Stimulated activated CD4-positive, alpha-beta T cell treated with anti-CD3 and anti-CD28 coated beads, Interleukin-12 subunit alpha, Interleukin-12 subunit beta, amount 100 ng/mL, for 4 hours (primary cell): ENCODE measurements at places on chromosomes 2 and 18.

- DNase-seq: no peak
Measured at GRCh38 chr2:11862049-11862448, 115.6 kb downstream of the LPIN1 start.

DNA sequence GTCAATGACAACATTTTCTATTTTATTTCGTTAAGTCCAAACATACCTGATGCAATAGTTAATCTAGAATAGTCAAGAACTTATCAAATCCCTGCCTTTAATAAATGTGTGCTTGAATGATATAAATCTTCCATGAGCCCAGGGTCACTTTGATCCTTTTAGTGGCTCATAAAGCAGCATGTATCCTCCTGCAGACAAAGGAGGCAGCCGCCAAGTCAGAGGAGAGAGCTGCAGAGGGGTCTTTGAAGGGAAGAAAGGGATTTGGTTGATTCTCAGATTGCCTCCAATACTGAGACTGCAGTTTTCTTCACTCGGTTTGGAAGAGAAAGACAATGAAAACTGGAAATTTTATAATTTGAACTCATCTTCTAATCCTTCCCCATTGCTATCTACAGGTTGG is 378.4 kb upstream of the PIK3C3 start:
- no peak for DNase-seq

GRCh38 chr2:189379287-189379630 is 62.0 kb upstream of the WDR75 start:
- no peak for DNase-seq

DNA sequence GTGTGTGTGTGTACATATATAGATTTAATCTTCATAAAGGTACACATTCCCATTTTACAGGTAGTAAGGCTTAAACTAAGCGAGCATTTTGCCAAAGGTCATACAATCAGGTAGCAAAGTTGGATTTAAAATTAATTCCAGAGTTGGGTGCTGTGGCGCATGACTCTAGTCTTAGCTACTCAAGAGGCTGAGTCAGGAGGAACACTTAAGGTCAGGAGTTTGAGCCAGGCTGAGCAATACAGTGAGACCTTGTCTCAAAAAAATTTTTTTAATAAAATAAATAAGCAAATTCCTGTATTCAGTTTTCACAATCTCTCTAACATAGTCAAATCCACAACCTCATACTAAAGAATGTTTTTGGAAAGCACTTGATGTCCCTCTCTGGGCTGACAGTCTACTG is 111.5 kb upstream of the LDLRAD4 start:
- no peak for DNase-seq

DNA sequence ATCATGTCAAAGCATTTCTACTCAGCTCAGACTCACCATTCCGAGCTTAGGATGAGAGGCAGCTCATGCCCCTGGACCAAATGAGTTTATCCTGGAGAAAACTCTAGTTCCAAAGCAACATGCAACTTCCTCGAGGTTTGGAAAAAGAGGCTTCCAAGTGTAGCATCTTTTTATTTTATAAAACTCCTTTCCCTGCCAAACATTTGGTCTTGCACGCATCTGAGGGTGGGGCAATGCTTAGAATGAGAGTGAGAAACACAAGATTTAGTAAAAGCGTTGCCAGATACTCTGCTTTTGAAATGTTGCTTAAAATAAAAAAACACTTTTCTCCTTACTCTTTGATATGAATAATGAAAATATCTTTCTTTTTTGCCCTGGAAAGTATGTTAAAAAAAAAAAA is 151.5 kb downstream of the NCKAP5 start:
- no peak for DNase-seq

- no peak for DNase-seq
Measured at GRCh38 chr18:75936862-75937261, 509.4 kb upstream of the SMIM21 start.

GRCh38 chr2:235080101-235080500 is 128.3 kb downstream of the SH3BP4 start:
- DNase-seq: no peak

DNA sequence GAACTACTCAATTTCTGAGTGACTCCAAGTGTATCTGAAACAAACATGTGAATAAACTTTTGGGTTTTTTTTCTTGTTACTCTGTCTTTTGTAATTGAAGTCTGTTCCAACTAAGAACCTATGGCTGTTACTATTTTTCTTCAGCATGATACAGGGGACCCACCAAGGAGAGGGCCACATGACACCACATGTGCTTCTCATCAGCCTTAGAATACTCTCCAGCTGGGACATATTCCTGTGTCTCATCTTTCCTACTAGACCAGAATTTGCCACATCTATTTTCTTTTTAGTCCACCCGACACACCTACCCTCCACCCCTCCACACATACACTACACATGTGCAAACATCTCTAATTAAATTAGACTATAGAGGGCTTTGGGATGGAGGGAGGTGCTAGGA is 191.7 kb upstream of the NDUFV2 start:
- no peak for DNase-seq
